CD4-positive, CD25-positive, alpha-beta regulatory T cell (primary cell): ENCODE measurements at places on chromosomes 4 and X. TPM values are rescaled to one million over a fixed set of nuclear protein-coding genes. Genes with fewer than 3 reads are reported as not detected.

DNA sequence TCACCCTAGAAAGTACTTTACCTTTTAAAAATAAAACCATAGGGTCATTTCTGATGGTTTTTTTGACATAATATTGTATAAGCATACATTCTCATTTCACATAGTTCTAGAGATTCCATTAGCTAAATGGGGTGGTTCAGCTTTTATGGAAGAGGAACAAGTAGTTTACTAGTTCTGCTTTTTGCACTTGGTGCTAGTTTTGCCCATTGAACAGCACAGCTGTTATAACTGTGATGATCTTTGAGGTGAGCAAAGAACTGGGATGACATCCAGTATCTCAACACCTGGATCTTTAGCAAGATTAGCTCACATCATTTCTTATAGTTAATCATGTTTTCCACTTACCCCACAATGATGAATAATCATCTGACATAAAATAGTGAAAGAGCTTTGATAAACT, 40.9 kb downstream of the MOB1B start:
- H3K36me3 ChIP-seq = no peaks in the 10 kb centered on the region
- no peak for DNase-seq
- no peaks in the 10 kb centered on the region for H3K4me1 ChIP-seq
- H3K27ac ChIP-seq = no peak overlapping the region

- H3K36me3 ChIP-seq = no peaks in the 10 kb centered on the region
- H3K27me3 ChIP-seq = peaks cover 4% of the 10 kb centered on the region
These were observed 45.2 kb downstream of the STARD8 start for GRCh38 chrX:68692651-68693050.

DNA sequence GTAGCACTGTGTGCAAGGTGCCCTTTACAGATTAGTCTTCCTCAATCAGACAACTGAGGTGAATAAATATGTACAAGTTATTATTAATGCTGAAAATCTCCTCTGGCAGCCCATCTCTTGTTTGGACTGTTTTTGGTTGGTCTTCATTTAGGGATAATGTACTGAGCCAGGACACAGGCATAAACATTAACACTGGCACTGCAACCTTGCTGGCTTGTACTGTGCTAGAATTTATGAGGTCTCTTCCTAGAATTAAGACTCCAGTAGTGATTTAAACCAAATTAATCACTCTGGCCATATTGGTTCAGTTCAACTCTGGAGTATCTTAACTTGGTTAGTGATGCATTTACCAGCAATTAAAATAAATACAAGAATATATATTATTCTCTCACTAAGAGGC, 244.7 kb upstream of the GK2 start:
- no peak overlapping the region for H3K27ac ChIP-seq
- no peak for DNase-seq
- no peak overlapping the region for H3K4me3 ChIP-seq
- H3K36me3 ChIP-seq = no peaks in the 10 kb centered on the region

- H3K4me3 ChIP-seq = no peak overlapping the region
- H3K27ac ChIP-seq = no peak overlapping the region
- no peaks in the 10 kb centered on the region for H3K4me1 ChIP-seq
- no peak for DNase-seq
These were observed 287.1 kb upstream of the ADGRL3 start for GRCh38 chr4:60913002-60913401.

- no peak overlapping the region for H3K27ac ChIP-seq
- H3K27me3 ChIP-seq = peaks cover 5% of the 10 kb centered on the region
- no peak for DNase-seq
- no peaks in the 10 kb centered on the region for H3K36me3 ChIP-seq
- H3K4me1 ChIP-seq = no peaks in the 10 kb centered on the region
These were observed 18.4 kb downstream of the FGF2 start for GRCh38 chr4:122845066-122845465.

SMIM31 gene
- not detected for total RNA-seq

MND1 gene
- 0.67 TPM for total RNA-seq

CXorf49B gene
- not detected for total RNA-seq
